ENCODE measurements at places on chromosomes 6 and 20.
A peak's percentile ranks its signal among the peaks of the same experiment; 100 is the strongest.

DNA sequence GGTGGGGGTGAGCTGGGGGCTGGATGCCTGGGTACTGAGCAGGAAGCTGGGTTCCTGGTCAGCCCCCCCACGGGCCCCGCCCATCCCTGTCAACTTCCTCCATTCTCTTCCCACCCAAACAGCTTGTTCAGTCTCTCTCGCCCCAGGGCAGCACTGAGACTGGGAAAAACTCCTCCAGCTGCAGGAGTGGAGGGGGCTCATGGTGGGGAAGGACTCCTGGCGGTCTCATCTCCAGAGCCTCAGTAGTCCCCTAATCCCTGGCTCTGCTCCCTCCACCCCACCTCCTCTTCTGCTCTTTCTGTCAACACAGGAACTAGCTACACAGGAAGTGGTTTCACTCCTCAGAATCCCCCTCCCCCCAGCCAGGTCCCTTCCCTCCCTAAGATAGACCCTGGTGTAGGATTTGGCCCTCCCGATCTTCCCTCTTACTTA lies at the start of gene GPSM3:
Gene GPSM3 (minus strand): TSS at position 36 of the 432 bp plus-strand sequence. CDS start 130 bp downstream, outside the sequence.
- DNase-seq = peak; percentile 39

- peak; percentile 25 for DNase-seq
Measured at GRCh38 chr20:54078296-54078984, 8.0 kb upstream of the BCAS1 start.

DNA sequence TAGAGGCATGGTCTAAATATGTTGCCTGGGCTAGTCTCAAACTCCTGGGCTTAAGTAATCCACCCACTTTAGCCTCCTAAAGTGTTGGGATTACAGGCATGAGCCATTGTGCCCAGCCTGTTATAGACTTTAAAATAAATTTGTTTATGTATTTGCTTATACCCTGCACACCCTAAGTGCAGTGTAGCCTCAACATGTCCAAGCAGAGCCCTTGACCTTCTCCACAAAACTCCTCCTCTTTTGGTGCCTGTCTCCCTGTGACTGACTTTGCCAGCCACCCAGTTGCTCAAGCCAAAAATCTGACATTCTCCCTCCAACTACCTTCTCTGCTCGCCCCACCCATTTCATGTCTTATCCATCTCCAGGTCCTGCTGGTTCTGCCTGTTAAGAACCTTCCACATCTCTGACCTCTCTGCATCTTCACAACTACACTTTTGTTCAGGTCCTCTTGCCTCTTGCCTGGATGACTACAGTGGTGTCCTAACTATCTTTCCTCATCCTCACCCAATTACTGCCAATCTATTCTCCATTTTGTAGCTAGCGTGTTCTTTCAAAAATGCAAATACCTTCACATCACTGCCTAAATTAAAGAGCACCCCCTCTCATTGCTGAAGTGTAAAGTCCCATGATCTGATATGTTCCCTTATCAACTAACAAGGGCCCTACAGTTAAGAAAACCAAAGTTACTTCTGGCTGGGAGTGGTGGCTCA lies 11.2 kb upstream of the KIFC1 start:
- DNase-seq = no peak

DNA sequence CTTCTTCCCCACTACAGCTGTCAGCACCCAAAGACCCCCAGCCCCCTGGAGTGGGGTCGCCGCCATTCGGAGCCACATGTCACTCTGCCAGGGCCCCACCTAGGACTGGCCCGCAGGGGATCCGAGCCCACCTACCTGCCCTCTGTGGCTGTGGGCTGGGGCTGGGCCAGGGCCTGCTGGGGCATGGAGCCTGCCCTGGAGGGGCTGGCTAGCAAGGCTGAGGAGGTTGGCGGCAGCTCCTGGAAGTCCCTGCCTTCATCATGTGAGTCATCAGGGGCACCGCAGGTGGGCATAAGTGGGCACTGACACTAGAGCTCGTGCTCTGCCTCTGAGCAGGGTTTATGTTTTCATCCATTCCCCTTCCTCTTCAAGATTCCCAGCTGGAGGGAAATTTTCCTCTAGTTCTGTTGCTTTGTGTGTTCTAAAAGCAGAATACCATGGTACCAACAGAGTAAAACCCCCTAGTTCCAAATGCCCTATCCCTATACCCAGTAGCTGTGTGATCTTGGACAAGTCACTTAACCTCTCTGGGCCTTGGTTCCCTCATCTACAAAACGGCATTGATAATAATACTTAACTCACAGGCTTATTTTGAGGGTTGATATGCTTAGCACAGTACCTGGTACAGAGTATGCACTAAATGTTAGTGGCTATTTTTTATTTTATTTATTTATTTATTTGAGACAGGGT lies 8.7 kb upstream of the FANCE start:
- no peak for DNase-seq

DNA sequence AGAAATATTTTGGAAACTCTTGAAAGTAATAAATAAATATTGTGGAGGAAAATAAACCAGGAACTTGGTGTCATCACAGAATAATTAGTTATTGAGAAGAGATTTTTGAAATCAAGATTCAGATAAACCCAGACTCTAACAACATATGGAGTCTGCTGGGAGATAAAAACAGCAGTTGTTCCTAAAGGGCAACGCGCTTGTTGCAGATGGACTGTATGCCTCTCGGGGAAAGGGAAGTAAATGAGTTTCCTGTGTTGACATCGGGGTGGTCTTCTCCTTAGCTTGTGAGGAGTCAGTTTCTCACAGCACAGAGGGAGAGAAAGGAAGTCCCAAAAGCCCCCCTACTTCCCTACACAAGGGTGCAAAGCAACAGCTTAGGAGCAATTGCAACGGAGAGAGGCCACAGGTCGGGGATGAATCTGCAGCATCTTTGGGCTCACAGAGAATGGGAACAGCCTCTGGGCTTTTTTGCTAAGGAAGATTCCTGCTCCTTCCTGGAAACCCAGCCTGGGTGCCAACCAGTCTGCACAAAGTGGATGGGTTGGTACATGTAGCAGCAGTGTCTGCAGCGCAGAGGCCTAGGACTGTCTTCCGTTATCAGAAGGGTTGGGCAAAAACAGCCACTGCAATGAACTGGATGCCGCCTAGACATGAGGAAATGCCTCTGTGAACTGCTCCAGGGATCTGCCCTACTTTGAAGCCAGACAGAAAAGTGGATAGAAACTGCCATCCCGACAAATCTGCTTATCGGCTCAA lies 603.0 kb upstream of the NRSN1 start:
- no peak for DNase-seq

DNA sequence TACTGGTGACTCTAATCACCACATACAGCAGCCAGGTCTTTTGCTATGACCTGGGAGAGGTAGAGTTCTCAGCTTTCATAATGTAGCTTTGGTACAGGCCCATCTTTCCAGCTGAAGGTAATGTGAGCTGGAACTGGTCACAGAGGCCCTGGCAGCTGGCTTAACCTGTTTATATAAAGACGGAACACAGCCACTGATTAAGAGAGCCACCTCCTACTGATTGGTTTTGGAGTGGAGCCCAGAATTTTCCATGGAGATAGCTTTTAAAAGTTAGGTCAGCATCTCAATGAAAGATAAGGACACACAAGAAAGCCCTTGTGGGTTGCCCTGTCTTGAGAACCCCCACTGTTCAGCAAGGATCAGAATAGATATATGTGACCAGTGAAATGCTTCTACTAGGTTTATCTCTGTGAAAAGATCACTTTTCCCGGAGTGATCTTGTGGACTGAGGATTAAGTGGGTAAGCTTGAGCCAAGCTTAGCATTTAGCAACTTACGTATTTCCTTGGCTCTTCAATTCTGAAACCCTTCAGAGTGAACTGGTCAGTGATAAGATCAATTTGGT lies 213.7 kb upstream of the CITED2 start:
- no peak for DNase-seq

DNA sequence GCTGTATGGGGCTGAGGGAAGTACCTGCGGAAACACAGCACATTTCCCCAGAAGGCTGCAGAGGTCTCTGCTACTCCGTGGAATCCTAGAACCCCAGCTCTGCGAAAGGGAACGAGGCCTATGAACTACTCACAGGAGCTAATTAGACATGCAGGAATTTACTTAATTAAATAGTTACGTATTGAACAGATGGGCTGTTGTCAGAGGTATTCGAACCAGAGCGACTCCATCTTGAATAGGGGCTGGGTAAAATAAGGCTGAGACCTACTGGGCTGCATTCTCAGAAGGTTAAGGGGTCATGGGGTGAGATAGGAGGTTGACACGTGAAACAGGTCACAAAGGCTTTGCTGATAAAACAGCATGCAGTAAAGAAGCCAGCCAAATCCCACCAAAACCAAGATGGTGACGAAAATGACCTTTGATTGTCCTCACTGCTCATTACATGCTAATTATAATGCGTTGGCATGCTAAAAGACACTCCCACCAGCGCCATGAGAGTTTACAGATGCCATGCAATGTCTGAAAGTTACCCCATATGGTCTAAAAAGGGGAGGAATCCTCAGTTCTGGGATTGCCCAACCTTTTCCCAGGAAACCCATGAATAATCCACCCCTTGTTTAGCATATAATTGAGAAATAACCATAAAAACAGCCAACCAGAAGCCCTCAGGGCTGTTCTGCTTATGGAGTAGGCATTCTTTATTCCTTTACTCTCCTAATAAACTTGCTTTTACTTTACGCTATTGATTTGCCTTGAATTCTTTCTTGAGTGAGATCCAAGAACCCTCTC lies 14.7 kb upstream of the SSTR4 start:
- DNase-seq = no peak

DNA sequence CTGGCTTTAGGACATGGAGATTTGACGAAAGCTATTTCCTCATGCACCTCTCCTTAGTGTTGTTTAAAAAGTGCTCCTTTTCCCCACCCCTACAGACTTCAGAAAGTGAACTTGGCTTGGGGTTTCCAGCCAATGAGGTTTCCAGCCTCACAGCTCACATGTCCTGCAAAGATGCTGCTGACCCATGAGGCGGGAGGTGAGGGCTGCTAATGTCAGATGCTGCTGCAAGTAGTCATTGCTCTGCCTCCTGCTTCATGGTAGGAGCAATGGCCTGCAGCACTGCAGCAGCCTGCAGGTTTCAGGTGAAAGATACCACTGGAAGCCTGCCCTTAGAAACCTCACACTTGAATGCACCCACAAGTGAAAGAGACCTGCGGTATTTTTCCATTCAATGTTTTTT lies 112.8 kb downstream of the LAMP5 start:
- no peak for DNase-seq

DNA sequence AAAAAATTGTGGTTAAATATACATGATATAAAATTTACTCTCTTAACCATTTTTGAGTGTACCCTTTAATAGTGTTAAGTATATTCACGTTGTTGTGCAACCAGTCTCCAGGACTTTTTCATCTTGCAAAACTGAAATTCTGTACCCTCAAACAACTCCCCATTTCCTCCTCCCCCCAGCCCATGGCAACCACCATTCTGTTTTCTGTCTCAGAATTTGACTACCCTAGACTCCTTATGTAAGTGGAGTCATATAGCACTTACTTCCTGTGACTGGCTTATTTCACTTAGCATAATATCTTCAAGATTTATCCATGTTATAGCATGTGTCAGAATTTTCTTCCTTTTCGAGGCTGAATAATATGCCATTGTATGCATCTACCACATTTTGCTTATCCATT lies 5.1 kb downstream of the VPS16 start:
- DNase-seq = no peak

GRCh38 chr6:28336284-28337120 lies 554 bp upstream of the ZSCAN31 start:
- peak; percentile 18 for DNase-seq

GRCh38 chr6:148465670-148466069 lies 123.0 kb downstream of the SASH1 start:
- DNase-seq = no peak

DNA sequence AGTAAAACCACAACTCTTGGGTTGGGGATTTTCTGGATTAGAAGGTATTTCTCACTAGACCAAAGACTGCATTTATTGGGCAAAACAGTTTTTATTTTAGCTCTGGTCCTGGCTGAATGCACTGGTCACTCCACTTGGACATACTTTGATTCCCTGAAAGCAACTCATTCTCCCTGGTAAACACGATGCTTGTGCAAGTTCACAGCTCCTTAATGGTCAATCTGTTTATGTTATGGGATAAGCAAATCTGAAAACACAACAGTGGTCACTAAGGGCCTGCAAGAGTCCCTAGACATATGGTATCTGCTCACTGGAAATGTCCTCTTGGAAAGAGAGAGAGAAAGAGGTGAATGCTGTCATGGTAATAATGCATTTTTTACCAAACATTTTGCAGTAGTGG lies 559.8 kb downstream of the CDH26 start:
- no peak for DNase-seq

GRCh38 chr20:63483834-63484233 lies 11.4 kb upstream of the KCNQ2 start:
- DNase-seq = no peak

DNA sequence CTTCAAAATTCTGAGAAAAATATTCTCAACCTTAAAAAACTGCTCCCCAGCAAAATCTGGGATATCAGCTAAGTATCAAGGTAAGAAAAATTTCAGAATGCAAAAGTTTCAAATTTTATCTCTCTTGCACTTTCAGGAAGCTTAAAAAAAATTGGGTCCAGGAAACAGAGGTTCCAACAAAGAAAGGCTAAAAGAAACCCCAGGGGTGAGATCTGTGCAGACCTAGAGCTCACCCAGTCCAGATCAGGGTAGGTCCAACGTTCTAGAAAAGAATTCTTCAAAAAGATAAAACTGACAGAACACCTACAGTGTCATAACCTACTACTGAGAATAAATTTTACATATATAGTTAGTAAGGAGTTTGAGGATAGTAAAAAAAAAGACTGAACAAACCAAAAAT lies 23.5 kb downstream of the ILRUN start:
- no peak for DNase-seq

DNA sequence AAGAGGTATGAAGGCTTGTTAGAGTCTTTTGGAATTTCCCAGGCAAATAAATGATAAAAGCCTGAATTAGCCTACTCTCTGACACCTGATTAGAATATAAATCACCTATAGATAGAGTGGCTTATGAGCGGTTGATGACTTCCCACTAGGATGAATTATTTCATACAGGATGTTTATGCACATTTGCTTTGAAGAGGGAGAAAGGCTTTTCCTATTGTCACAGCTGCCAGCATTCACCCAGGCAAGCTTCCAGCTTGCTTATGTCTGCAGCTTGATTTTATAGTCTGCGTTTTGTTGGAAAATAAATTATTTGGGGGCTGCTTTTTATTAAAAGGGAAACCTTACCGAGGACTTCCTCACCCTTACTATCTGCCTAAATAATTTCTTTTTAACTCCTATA lies 51.3 kb upstream of the EIF2S2 start:
- no peak for DNase-seq

DNA sequence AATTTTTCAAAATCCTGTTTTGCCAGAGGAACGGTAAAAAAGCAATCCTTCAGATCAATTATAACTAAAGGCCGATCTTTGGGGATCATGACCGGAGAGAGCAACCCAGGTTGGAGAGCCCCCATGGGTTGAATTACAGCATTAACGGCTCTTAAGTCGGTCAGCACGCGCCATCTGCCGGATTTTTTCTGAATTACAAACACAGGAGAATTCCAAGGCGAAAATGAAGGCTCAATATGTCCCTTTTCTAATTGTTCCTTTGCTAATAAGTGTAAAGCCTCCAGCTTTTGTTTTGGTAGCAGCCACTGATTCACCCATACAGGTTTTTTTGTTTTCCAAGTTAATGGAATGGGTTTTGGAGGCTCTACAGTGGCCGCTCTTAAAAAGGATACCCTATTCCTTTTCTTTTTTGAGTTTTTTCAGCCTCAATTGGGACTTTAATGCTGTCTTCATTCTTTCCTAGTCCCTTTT lies 16.9 kb upstream of the PTCRA start:
- DNase-seq = peak; percentile 74

- DNase-seq = no peak
Measured at GRCh38 chr20:24703284-24703610, 233.8 kb downstream of the SYNDIG1 start.
